GM18507 (cell line): ENCODE measurements at places on chromosomes 3 and 15.

- no peak for DNase-seq
Observed at GRCh38 chr3:179107617-179108016, 36.0 kb upstream of the ZMAT3 start.

- DNase-seq = no peak
Observed at GRCh38 chr3:132843851-132844553, 121.8 kb upstream of the NPHP3 start.

- no peak for DNase-seq
Observed at GRCh38 chr3:54580453-54580852, 347.4 kb downstream of the LRTM1 start.

DNA sequence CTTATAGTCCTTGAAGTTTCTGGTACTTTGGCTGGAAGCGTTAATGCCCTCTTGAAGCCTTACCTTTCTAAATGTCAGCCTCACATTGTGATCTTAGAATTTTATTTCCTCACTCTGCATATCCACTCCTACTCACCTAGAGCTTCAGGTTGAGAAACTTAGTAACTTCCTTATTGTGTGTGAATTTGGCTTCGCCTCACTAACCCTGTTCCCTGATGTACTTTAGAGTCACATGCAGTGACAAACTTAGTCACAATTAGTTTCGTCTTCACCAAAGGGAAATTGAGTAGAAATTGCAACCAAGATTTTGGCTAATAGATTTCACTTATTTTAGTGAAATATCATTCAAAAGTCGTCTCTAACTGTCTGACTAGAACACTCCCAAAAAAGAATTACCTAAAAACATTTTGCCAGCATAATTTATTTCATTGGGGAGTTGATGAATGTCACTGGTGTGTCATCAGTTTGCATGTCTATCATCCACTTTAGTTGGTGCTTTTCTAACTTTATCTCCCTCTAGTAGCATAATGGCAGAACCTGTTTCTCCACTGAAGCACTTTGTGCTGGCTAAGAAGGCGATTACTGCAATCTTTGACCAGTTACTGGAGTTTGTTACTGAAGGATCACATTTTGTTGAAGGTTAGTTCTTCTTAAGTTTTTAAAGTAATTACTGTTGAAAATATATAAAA lies 960 bp downstream of the MFN1 start:
- DNase-seq = peak; percentile 18

GRCh38 chr3:131772269-131773026 lies 262.4 kb downstream of the CPNE4 start:
- DNase-seq = no peak

DNA sequence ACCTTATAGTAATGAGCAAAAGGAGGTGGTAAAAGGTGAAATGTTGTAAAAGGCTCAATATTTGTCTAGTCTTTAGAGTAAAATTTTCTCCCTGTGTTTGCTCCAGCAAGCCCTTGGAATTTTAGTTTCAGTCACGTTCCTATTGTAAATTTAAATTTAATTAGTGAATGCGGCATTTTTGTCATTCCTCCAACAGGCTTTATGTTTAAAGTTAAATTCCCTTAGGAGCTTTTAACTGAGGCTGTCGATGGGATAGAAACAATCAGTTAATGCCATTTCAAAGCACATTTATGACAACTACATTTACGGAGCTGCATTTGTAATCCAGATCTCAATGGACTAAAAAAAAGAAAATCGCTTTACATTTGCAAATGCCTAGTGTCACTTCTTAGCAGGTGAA lies 868 bp upstream of the GADL1 start:
- DNase-seq = no peak

- DNase-seq = no peak
Observed at GRCh38 chr3:24190256-24190655, 245.2 kb downstream of the NR1D2 start.

GRCh38 chr15:63093486-63094205 lies 28.0 kb upstream of the LACTB start:
- DNase-seq = peak; percentile 30

DNA sequence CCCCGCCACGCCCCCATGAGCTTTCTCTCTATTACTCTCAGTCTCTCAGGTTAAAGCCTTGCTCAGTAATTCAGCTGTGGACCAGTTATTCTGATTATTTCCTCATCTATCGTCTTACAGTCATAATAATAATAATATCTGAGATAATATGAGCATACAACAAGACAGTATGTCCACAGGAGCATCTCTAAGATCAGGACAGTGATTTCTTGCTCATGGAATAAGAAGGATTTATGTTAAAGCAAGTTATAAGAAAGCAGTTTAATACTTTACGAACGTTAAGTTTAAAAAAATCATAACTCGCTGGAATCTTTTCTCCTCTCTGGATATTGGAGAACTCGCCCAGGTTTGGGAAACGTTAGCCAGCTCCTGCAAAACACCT lies 643 bp upstream of the LMCD1 start:
- DNase-seq = no peak

GRCh38 chr3:22098021-22098420 lies 347.0 kb upstream of the ZNF385D start:
- DNase-seq = no peak

GRCh38 chr15:45387380-45388007 lies 9.2 kb upstream of the GATM start:
- no peak for DNase-seq

DNA sequence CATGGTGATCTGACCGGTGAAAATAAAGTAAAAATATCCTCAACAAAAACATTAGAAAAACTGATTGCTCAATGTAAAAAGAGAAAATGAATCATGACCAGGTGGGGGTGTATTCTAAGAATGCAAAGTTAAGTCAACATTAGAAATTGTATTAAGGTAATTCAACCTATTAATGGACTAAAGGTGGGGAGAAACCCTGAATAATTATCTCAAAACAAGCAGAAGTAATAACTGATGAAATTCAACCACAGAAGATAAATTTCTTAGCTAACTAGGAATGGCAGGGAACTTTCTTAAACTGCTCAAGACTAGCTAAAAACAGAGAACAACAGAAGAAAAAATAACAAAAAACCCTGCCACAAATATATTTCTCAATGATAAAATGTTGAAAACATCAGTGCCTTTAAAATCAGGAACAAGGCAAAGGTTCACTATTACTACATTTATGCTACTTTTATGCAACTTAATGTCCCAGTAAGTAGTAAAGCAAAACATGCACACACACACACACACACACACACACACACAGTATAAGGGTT lies 204.4 kb upstream of the THBS1 start:
- no peak for DNase-seq

- peak; percentile 48 for DNase-seq
Observed at GRCh38 chr3:152834776-152835600, at the start of gene P2RY1. P2RY1 (plus strand) TSS chr3:152835131; CDS start chr3:152835783, 652 bp downstream.

DNA sequence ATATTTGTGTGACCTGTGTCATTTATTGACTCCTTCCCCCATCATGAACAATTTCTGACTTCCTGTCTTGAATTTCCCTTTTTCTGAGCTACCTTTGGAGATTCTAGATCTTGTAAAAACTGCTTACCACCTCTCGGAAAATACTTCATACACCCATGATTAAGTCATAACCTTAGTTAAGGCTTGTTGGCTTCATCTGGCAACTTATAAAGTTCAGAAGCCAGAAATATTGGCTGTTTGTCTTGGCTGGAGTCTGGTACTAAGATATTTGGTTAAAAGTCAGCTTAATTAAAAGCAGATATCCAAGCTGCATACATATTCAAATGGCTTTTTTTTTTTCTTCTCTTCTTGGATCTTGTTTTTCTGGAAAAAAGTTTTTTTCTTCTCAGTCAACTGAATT lies 37.3 kb upstream of the B3GALNT1 start:
- DNase-seq = no peak

DNA sequence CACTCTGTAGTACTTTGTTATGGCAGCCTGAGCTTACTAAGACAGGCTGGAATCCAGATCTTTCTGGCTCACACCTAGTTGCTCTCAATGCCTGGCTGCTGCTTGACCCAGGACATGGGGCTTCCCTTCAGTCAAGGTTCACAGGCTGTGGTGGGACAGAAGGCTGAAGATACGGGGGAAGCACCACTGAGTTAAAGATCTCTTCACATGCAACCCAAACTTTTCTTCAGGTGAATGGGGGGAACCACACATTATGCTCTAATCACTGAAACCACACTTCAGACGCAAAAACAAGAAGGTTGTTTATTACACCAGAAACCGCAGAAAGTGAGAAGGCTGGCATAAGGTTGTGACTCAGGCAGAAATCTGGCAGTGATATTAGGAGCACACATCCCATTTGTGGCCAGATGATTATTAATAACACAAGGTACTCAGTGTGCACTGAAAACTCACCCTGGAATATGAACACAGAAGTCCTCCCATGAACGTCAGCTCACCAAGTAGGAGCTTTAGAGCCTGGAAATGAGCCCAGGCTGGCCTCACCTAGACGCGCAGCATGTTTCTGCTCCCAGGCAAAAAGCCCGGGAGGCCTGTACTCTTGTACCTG lies 230.5 kb upstream of the CHRNA7 start:
- DNase-seq = peak; percentile 18

GRCh38 chr15:59814409-59814808 lies 125.3 kb upstream of the BNIP2 start:
- no peak for DNase-seq

DNA sequence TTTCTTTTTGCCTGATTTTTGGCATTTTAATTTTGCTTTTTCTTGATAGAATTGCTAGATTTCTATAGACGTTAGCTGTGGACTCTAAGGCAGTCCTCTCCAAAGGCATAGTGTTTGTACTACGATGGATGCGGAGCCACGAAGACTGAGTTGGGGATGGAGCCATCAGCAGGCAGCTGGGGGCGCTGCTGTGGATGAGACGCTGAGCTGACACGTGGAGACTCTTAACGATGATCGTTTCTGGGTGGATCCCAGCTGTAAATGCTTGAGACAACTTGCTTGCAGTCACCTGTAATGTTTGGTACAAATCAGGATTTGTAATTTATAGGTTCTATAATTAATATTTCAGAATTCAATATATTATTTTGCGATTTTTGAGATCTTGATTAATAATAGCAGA lies 13.3 kb upstream of the PPP1R2 start:
- DNase-seq = no peak

- no peak for DNase-seq
Observed at GRCh38 chr3:115062412-115062956, 84.6 kb downstream of the ZBTB20 start.

GRCh38 chr15:54026891-54027290 lies 48.6 kb downstream of the UNC13C start:
- no peak for DNase-seq

GRCh38 chr15:32718227-32718820 lies 520 bp downstream of the GREM1 start:
- DNase-seq = no peak

DNA sequence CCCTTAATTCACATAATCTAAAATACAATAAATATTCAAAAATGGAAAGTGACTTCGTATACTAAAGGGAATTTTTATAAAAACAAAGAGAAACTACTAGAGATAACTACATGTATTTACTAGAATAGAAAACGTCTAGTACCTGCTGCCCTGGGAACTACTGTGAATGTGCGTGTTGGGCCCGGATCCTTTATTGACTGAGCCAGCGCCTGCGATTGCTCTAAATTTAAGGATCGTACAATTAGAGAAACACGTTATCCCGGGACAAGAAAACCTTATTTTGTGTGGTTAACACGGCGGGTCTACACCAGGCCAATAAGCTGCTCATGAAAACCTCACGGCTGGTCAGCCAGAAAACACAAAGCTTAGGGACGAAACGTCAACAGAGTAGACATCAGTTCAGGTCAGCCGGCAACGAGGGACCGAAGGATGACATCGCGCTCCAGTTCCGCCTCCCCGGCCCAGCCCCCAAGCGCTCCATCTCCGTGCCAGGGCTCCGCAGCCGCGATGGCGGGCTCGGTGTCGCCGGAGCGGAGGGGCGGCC lies 555 bp downstream of the TM2D3 start:
- DNase-seq = no peak

DNA sequence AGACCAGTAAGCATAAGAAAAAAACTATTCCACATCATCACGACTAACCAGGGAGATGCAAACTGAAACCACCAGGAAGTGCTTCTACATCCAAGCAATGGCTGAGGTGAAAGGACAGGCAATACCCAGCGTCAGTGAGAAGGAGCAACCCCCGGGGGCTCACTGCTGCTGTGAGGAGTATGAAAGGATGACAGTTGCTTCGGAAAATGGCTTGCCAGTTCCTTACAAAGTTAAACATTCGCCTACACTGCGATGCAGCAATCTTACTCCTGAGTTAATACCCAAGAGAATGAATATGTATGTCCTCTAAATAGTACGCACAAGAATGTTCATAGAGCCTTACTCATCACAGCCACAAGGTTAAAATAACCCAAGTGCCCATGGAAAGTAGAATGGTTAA lies 13.3 kb upstream of the PLXNA1 start:
- no peak for DNase-seq

GRCh38 chr3:128050597-128050996 lies 1.6 kb upstream of the SEC61A1 start:
- DNase-seq = no peak

DNA sequence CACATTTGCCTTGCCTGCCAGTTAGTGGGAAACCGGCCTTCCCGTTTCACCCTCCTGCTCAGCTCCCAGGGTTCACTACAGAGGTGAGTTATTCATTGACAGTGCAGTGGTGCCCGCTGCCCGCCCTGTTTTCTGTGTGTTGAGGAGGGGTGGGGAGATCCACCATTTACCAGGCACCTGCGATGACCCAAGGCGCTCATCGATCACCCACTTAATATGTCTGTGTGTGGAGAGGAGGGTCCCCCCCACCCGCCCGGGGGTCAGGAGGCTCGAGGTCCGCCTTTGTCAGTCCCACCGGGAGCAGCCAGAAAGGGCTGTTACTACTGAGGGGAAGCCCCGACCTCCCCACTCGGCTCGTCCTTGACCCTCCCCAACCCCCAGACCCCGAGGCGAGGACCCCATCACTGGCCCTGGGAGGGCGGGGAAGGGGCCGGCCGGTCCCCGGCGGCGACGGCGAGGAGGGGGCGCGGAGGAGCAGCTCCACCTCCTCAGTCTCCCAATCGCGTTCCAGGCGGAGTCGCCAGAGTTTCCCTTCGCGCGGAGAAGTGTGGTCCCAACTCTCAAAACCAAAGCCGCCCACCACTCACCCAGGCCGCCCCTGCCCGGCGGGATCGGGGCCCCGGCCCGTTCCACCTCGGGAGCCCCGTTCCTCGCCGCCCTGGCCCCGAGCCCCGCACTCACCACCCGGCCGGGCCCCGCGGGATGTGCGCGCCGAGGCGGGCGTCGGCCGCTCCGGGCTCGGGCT lies 1.1 kb downstream of the PLXNB1 start:
- no peak for DNase-seq

DNA sequence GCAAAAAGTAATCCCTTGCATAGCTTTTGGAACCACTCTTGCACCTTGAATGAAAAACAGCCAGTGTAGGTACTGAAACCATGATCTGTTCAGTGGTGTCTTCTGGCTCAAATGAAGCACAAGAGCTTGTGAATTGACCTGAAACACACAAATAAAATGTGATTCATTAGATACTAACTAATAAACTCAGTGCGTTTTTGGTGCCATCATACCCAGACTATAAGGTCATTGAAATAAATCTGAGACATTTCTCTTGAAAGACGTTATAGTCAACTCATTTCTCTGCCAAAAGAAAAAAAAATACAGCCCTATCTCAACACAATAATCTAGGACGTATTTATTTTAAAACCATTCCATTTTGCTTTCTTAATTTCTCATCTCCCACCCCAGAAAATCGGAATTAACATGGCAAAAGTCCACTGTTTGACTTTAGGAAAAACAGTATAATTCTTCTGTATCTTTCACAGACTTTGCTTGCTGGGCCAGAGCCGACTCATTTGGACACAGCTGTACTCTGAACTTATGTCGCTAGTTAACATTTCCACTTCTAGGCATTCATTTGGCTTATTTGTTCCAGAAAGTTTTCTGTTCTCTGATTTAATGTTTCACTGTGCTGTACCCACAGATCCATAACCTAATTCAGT lies 284.9 kb upstream of the TBL1XR1 start:
- DNase-seq = no peak

GRCh38 chr15:52117549-52117948 lies 5.0 kb upstream of the BCL2L10 start:
- no peak for DNase-seq
